ENCODE measurements at places on chromosomes 1 and 21.
A peak's percentile ranks its signal among the peaks of the same experiment; 100 is the strongest.

GRCh38 chr1:43814401-43814800 lies 107.1 kb downstream of the ST3GAL3 start:
- DNase-seq = no peak

DNA sequence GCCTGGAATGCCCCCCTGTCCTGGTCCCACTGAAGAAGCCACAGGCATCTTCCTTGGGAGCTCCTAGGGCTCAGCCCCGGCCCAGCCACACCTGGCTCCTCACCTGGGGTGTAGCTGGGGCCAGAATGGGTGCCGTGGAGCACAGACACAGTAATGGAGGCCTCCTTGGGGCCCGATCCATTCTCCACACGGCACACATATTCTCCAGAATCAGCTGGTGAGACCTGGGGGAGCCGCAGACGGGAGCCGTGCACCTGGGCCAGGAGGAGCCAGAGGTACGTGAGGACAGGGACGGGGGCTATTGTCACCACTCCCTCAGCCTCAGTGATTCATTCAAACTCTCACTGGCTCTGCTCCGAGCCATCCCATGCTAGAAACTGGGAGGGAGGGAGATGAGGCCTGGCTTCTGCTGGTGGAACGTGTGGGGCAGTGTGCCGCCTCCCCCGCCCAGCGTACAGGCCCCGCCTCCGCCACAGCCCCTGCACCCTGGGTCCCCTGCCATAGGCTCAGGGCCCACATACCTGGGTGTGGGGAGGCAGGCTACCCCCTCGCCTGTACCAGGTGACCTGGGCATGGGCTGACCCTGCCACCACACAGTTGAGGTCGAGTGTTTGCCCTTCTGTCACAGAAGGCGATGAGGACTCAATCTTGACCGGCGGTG lies 42.2 kb downstream of the LDLRAD2 start:
- no peak for DNase-seq

- DNase-seq = peak; percentile 27
Measured at GRCh38 chr1:118661769-118662320, 326.3 kb downstream of the TBX15 start.

DNA sequence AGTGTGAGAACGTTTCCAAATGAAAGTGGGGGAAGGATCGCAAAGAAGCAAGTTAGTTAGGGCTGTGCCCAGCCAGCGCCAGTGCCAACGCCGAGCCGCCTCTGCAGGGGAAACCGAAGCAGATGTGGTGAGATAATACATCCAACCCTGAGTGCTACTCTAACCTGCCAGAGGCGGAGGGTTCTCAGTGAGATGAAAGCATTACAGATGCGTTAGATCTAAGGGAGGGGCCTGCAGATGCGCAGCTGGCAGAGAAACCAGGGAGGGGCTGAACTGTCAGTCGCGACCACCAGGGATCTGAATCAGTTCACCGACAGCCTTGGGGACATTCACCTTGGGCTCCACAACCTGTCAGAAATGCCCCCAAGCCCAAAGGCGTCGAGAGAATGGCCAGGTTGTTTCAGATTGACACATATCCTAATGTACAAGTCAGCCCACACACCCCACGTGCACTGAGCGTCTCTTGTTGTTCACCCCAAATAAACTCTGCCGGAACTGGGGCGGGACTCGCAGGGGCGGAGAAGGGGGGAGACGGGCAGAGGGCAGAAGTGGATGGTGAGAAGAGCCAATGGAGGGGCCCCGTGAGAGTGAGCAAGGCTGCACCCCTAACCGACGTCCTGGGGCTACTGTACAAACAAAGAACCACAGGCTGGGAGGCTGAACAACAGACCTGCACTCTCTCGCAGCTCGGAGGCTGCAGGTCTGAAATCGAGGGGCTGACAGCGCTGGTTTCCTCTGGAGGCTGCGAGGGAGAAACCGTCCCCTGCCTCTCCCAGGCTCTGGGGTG lies 8.7 kb upstream of the UMODL1 start:
- no peak for DNase-seq

All from Daoy (cell line).